ENCODE measurements at places on chromosomes 2 and 18. TPM values are rescaled to one million over a fixed set of nuclear protein-coding genes. Genes with fewer than 3 reads are reported as not detected.

The EIF2AK2 gene
- total RNA-seq: 37.3 TPM

The PGAP1 gene
- total RNA-seq: 14.0 TPM

The UGT1A3 gene
- total RNA-seq: not detected

The MPPE1 gene
- total RNA-seq: 32.6 TPM

The MAL gene
- not detected for total RNA-seq

The SERPINB5 gene
- not detected for total RNA-seq

The LDLRAD4 gene
- 1.8 TPM for total RNA-seq

The TMEM163 gene
- 0.76 TPM for total RNA-seq

The KCNG2 gene
- total RNA-seq: not detected

The GKN2 gene
- not detected for total RNA-seq

The RUFY4 gene
- total RNA-seq: not detected

The ALK gene
- 0.07 TPM for total RNA-seq

The SRD5A2 gene
- not detected for total RNA-seq

The AOX1 gene
- 13.0 TPM for total RNA-seq

The IL36B gene
- not detected for total RNA-seq

The ELP2 gene
- 138 TPM for total RNA-seq

The COL4A3 gene
- 3.5 TPM for total RNA-seq

The HRH4 gene
- total RNA-seq: 0.07 TPM

The CNDP1 gene
- not detected for total RNA-seq

The KLHL41 gene
- 0.72 TPM for total RNA-seq

The TRPM8 gene
- total RNA-seq: 0.20 TPM

The PLEK gene
- 0.07 TPM for total RNA-seq

The KCNJ3 gene
- total RNA-seq: not detected

The SAG gene
- total RNA-seq: not detected

All from smooth muscle cell of the pulmonary artery (primary cell).